ENCODE measurements at places on chromosomes 4 and X.

- no peak for DNase-seq
Measured at GRCh38 chrX:48467281-48467761, 2.7 kb downstream of the SLC38A5 start.

- DNase-seq, result no peak
Measured at GRCh38 chr4:26991057-26991456, 130.4 kb downstream of the STIM2 start.

GRCh38 chrX:23773601-23774175, 9.3 kb upstream of the SAT1 start:
- no peak for DNase-seq

DNA sequence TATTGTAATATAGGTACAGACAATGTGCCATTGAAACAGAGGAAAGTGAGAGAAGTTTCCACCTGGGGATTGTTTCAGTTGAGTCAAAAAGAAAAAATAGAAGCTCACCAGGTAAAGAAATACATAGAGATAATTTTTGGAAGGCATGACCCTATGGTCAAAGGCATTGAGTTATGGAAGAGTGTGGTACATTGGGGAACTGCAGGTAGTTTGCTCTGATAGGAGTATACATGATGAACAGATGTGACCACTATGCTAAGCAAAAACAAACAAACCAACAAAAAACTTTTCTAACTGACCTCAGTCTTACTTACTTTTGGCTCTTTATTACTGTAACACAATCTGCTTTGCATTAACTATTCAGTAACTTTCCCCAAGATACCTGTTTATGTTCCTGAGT, 85.9 kb downstream of the UGT8 start:
- DNase-seq, result no peak

GRCh38 chr4:56360071-56360470, 27.2 kb downstream of the AASDH start:
- DNase-seq, result no peak

GRCh38 chr4:119585771-119586170, 42.8 kb downstream of the PDE5A start:
- DNase-seq, result peak; percentile 62

DNA sequence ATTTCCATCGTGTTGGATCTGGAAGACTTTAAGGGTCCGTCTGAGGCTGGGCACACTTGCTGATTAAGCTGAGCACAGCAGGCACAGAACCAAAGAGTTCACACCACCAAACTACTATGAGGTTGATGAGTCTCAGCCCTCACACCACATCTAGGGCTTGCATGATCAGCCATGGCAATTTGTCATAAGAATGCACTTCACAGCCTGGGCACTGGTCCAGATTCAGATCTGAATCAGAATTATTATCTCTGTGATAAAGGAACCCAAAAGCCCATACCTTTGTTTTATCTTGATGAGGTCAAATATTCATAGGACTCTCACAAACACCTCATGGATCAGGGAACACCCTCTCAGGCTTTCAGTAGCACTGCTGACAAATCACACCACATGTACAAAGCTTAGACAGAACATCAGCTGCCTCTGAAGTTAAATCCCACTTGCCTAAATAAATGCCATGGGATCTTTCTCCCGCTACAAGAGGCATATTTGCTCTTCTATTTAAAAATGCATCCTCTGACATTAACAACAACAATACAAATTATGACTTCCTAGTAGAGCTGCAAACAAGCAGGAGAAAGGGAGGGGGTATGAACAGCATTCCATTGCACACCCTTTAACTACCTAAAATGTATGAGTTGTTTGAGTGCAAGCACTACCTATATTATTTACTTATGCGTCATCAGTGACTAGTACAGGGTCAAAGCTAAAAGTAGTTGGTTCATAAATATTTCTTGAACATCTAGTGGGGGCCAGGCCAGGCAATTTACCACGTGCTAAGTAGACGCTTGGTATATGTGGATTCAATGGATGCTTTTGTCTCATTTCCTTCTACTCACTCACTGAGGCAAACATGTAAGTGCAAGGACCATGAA, 186.3 kb upstream of the FGF13 start:
- no peak for DNase-seq

DNA sequence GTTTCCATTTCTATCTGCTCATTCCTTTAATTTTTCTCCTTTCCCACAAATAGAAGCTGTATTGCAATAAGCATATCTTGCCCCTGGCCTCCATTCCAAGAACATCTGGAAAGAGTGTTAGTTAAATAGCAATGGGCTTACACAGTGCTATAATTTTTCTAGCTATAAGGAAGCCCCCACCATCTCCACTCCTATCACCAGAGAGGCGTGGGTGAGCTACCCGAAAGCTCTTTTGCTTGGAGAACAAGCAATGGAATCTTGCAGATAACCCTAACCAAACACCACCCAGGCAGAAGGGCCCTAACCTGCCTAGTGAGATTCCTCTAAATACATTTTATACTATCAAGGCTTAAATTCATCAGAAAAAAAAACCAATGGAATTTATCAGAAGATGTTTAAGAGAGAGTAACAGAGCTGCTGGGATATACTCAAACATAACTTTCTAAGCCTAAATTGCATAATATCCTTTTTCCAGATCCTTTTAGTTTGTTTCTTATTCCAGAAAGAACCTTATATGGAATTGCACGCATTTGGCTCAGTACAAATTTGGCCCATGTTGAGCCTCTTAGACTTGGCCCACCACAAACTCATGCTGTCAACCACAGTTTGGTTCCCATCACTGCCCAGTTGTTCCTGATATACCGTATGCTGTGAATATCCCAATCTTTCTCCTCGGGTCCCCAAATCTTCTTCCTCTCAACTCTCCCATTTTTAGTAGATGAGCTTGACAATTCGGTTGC, 91.6 kb upstream of the PLAC1 start:
- no peak for DNase-seq

DNA sequence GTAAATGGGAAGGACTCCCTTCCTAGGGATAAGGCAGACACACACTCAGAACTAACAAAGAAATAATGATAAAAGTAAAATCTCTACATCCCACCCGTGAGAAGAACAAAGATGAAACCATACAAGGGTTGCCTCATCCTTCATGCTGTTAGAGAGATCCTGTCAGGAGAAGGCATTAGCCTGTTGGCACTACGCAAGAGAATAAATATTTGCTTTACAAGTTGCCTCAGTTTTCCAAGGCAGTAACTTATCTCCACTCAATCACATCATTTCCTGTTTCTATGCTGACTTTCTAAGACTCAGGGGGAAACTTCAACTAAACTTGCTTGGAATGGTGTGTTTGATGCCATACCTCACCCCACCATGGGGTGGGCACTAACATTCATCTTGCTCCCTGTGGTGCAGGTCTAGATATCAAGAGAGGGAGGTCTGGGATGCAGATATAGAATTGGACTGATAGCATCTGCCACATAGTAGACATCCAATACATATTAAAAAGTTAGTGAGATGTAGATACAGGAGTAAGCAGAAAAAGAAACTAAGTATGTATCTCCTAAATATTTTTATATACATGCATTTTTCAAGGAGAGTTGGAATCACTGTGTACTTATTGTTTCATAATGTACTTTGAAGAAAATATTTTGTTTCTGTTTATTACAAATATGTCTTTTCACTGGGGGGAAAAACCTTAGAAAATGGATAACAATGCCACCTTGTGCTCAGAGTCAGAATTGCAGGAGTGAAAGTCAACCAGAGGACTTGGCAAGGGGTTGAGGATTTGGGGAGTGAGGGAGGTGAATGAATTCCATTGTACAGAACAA, 57.2 kb upstream of the BEX4 start:
- DNase-seq, result peak; percentile 21

GRCh38 chrX:9340598-9341290, 124.1 kb upstream of the TBL1X start:
- no peak for DNase-seq

- DNase-seq, result no peak
Measured at GRCh38 chr4:74751856-74752255, 42.5 kb downstream of the BTC start.

GRCh38 chrX:27555514-27555913, 34.6 kb upstream of the DCAF8L2 start:
- no peak for DNase-seq

- DNase-seq, result no peak
Measured at GRCh38 chrX:138669693-138670092, 41.8 kb downstream of the FGF13 start.

DNA sequence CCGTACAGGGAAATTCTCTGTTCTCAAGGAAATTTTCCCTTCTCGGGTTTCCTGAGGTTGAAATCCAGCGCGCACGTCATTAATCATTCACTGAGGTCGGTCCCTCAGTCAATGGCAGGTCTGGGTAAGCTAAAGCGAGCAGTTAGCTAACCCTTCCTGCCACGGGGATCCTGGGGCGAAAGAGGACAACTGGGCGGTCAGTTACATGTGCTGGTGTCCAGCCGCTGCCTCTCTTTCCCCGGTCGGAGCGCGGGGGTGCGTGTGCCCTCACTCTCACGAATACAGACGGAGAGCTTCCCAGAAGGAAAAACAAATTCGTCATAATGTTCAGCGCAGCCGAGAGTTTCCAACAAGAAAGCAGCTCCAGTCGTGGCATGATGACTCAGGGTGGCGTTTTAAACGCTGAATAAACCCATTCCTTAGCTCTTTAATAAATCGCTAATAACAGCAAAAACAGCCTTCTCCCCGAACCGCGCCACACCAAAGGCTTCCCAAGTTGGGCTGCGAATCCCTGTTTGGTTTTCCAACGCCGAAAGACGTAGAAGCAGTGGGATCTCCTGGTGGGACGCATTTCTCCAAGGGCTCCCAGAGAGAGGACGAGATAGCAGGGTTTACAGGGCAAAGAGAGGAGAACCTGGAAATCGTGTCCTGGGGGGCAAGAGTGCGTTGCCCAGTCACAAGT, 752 bp upstream of the FGF5 start:
- DNase-seq, result peak; percentile 59

- peak; percentile 86 for DNase-seq
Measured at GRCh38 chrX:134807039-134807729, 148.9 kb upstream of the PLAC1 start.

DNA sequence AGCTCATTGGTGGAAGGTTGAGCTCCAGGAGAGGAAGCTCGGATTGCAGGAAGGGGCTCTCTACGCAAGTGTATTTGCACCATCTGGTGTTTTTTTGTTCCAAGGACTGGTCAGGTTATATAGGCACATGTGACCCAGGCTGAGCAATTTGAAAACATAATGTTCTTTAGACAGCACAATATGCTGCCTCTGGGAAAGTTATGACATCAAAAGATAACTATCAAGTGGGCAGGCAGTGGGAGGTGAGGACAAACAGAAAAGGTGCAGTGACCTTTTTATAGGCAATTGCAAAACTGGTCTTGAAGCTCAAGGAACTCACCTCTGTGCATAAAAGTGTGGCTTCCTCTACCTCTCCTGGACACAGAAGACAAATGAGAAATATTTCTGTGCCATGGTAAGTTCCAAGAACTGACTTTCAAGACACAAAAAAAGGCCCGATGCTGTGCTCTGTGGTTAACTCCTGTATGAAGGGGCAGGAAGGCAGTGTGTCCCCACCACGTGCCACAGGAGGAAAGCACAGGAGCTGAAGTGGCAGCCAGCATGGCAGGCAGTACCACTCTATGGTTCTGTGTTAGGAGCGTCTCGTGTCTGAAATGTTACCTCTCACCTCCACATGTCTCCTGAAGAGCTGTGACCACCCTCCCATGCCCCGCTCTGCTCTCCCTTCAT, 128.6 kb downstream of the SHROOM3 start:
- no peak for DNase-seq

DNA sequence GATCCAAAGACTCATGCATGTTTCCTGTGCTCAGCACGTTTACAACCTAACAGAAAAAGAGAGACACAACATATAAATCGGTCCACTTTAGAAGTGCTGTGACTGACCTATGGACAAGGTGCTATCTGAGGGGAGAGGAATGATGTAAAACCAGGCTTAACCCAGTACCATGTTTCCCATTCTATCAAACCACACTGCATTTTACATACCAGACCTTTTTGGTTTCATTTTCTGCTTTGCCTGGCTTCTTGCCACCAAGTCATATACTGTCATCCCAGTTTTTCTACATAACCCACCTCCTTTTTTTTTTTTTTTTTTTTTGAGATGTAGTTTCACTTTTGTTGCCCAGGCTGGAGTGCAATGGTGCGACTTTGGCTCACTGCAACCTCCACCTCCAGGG, 82.2 kb downstream of the KLF8 start:
- DNase-seq, result no peak

- no peak for DNase-seq
Measured at GRCh38 chr4:140252141-140252741, 98.3 kb upstream of the MAML3 start.

GRCh38 chr4:171629182-171629581, 184.0 kb upstream of the GALNTL6 start:
- DNase-seq, result no peak

DNA sequence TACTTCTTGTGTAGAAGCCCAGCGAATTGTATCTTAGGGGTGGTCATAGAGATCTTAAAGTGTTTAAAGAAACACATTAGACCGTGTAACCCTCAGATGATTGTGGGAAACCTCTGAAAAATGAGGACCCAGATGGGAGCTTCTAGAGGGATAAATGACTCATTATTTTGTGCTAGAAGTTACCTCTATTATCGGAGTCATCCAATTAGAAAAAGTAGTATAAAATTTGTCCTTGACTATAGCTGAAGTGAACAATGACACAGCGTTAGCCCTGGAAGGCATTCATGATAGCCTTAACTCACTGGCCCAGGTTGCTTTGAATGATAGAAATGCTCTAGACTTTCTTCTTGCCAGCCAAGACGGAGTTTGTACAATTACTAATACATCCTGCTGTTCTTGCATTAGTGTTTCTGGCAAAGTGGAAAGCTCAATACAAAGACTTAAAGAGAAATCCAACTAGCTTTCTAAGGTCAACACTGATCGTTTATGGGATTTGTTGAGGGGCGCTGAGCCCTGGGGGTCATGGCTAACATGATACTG, 178.9 kb upstream of the VEGFC start:
- DNase-seq, result no peak

GRCh38 chrX:21167494-21167893, 206.7 kb upstream of the CNKSR2 start:
- peak; percentile 2 for DNase-seq

DNA sequence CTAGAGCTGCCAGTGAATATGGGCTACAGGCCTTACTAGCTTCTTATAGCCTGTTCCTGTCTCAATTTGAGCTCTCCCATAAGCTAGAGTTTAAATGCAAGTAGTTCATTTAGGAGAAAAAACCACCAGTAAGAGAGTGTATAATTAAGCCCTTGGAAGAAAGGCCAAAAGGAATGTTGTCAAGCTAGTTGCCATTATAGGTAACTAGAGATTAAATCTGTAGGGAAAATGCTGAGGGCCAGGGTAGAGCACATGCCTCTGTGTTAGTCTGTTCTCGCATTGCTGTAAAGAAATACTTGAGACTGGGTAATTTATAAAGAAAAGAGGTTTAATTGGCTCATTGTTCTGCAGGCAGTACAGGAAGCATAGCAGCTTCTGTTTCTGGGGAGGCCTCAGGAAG, 410.2 kb downstream of the MID1IP1 start:
- DNase-seq, result no peak

GRCh38 chrX:2587146-2587545, 86.4 kb upstream of the DHRSX start:
- DNase-seq, result no peak

DNA sequence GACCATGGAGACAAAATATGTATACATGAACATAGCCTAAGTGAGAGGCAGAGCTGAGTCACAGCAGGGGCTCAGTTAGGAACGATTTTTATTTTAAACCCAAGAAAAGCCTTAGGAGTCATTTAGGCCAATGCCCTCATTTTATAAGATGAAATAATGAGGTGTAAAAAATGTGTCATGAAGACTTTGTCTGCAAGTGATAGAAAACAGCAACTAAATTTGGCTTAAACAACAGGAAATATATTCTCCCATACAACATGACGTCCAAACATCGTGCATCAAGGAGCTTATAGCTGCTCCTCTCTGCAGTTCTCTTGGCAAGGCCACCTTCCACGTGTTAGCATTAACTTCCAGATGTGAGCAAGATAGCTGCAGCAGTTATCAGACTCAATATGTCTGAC, 16.8 kb downstream of the SCFD2 start:
- DNase-seq, result no peak

Data from NCI-H226 (cell line).